ENCODE measurements at places on chromosomes 1 and 21.

- peak; percentile 90 for DNase-seq
Measured at GRCh38 chr21:43598416-43599120, 60.7 kb downstream of the HSF2BP start.

- peak; percentile 84 for DNase-seq
Measured at GRCh38 chr1:173330149-173330951, 123.2 kb upstream of the TNFSF4 start.

GRCh38 chr1:32353431-32353830 is 8.9 kb downstream of the FAM229A start:
- no peak for DNase-seq

DNA sequence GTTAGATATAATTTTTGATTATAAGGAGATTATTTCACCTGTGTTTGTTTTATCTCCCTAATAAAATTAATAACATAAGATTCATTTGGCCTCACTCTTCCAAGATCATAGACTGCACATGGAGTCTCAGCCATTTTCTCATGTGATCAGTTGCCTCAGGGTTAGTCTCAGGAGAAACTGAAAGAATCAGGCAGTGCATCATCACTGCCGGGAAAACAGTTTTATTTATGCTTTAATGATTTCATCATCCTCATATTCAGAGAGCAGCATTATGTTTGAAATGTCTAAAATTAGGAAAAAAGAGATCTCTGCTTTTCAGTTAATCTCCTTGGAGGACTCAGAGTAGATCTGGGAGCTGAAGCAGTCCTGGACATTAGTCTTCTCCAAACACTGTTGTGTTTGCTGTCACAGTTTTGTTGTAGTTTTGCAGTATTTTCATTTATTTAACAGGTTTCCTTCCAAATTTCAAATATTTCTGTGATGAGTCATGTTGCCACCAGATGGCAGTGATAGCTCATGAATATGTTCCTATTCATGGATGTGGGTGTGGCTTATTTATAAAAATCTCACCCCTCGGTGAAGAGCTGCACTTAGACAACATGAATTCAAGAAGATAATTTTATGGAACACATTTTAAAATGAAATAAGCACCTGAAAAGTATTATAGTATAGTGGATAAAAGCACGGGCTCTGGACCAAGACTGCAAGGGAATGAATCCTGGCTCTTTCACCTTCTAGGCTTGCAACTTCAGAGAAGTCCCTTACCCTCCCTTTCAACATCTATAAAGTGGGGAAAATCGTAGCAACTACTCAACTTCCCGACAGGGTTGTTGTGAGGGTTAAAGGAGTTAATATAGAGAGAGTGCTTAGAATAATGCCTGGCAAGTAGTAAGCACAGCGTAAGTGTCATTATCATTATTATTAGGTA is 31.2 kb downstream of the CHD1L start:
- DNase-seq, result peak; percentile 93

DNA sequence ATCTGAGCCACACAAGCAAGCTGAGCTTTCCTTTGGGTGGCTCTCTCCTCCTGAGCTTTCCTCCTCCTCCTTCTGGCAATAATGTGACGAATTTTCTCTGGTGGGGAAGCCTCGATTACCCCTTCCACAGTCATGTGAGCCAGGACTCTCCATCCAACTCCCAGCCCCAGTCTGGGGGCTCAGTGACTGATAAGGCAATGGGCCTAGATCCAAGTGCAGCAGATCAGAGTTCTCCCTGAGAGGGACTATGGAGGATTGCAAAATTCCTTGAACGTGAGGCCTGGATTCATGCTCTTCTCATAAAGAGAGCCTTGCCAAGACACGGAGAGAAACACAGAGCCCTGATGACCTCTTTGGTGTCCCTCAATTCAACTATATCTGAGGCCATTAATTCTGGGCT is 31.3 kb upstream of the TRIM67 start:
- DNase-seq, result no peak

- DNase-seq, result no peak
Measured at GRCh38 chr1:212864201-212864600, 6.1 kb downstream of the FLVCR1 start.

- no peak for DNase-seq
Measured at GRCh38 chr1:117106478-117106877, 15.1 kb downstream of the TRIM45 start.

DNA sequence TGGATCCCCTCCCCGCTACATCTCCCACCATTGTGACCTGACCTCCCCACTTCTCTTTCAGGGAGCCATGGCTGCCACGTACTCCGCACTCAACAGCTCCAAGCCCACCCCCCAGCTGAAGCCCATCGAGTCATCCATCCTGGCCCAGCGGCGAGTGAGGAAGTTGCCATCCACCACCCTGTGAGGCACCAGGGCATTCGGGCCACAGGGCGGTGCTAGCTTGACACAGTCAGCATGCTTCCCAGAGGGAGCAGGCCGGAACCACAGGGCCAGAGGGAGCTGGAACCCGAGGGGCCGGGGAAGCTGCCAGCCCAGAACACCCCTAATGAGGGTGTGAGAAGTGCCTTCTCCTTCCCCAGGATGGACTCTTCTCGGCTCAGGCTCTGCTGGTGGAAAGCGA is 44.5 kb downstream of the RPS6KA1 start:
- DNase-seq, result no peak

- DNase-seq, result no peak
Measured at GRCh38 chr1:47023268-47024140, at the start of gene CYP4X1. Gene CYP4X1 (plus strand): TSS chr1:47023669. CDS start chr1:47023818, 149 bp downstream.

- no peak for DNase-seq
Measured at GRCh38 chr1:100516857-100517256, 21.1 kb upstream of the GPR88 start.

DNA sequence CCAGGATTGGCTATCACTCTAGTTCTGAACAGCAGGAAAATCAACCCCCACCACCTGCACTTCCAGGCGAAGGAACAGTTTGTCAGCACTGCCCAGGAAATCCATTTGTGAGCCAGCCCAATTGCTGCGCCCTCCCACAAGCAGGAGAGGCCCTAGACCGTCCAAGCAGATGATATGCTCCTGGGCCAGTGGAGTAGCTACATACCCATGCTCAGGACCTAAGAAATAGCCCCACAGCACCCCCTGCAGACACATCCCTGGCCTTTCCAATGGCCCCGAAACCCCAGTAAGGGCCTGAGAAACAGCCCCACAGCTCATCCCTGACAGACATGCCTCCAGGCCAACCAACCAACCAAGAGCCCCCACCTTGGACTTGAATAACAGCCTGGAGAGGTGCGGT is 111.5 kb upstream of the ZC3H11B start:
- no peak for DNase-seq

- DNase-seq, result no peak
Measured at GRCh38 chr1:213828867-213829266, 158.9 kb upstream of the PROX1 start.

- DNase-seq, result no peak
Measured at GRCh38 chr1:192698731-192699130, 62.8 kb downstream of the RGS13 start.

- no peak for DNase-seq
Measured at GRCh38 chr1:196970182-196970581, 7.2 kb upstream of the CFHR5 start.

DNA sequence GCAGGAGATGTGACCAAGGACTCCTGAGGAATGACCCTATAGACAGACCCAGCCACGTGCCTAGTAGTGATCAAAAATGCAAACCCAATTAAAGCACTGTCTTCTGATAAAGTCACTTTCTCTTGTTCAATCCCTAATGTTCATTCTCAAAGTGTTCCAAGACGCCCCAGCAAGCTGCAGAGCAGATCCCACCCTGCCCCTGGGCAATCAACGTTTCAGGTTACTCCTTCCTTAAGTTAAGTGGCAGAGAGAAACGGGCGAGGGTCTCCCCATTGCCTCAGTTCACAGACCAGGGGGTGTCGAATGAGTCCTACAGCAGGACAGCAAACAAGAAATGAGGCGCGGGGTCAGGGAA is 699 bp upstream of the RGS2 start:
- no peak for DNase-seq

DNA sequence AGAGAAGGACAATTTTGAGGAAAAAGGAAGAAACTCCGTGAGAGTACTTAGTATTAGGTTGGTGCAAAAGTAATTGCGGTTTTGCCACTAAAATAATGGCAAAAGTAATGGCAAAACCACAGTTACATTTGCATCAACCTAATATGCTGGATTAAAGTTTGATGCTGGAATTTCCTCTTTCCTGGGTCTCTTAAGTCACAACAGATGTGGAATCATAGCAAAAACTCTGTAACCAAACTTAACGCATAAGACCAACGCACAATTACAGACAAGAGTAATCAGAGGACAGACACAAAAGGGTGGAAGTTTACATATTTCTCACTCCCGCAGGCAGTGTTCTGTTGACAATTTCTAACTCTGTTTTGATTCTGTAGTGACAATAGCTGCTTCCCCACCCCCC is 182.4 kb downstream of the BACH1 start:
- peak; percentile 27 for DNase-seq

DNA sequence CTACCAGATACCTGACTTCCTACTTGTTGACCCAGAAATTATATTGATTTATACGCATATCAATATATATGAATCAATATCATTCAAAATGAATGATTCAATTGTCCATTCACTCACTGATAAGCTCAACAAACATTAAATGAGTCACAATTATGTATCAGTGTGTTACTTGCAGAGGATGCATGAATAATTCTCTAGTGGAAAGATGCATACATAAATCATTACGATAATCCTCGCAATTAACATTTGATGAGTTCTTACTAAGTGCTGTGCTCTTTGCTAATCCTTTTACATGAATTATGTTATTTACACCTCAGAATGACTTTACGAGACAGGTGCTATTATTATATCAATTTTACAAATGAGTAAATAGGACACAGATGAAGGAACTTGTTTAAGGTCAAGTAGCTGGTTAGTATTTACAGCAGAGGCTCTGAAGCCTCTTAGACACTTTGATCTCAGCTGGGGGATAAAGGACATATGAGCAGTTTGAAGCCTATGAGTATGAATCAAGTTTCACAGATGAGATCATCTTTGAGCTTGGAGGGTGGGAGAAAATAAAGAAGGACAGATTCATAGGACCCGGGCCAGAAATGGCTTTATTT is 112.8 kb upstream of the ADAMTS5 start:
- no peak for DNase-seq

- DNase-seq, result peak; percentile 64
Measured at GRCh38 chr1:59455206-59455605, 158.3 kb downstream of the FGGY start.

DNA sequence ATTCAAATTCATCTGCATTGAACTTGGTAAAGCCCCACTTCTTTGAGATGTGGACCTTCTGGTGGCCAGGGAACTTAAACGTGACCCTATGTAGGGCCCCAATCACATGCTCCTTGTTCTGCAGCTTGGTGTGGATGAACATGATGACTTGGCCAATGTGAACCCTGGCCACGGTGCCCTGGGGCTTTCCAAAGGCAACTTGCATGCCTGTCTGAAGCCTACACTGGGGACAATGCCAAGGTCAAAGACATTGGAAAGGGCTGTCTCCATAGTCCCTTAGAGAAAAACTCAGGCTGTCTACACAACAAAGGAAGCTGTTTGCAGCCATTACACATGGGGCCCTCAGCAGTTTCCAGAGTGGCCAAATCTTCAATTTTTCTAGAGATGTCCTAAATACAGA is 8.9 kb upstream of the VPS13D start:
- DNase-seq, result peak; percentile 15

- no peak for DNase-seq
Measured at GRCh38 chr21:38802050-38803026, 3.4 kb upstream of the ETS2 start.

DNA sequence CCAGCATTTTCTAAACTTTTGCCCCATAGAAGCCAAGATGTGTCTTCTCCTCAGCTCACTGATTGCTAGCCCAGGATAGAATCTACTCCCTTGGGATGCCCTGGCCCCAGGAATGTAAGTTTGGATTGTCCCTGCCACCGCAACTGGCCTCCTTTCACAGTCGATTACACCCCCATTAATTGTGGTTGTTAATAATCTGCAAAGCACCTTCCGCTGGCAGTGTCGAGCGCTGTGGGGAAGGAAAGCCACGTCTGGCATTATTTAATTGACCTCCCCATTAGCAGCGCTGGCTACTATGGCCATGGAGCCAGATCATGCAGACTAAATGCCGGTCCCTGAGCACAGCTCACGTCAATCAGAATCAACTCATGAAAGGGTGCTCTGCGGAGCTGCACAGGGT is 597.3 kb upstream of the PLXNA2 start:
- DNase-seq, result no peak

DNA sequence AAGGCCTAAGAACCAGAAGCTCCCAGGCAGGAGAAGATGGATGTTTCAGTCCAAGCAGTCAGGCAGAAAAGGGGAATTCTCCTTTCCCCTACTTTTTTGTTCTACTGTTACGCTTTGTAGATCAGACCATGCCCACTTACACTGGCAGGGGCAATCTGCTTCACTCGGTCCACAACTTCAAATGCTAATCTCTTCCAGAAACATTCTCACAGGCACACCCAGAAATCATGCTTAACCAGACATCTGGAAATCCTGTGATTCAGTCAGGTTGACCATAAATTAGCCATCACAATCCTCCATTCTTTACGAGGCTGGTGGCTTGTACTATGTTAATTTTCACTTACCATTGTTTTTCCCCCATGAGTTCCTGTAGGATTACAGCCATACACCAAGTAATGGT is 23.8 kb upstream of the IL10 start:
- no peak for DNase-seq

- DNase-seq, result no peak
Measured at GRCh38 chr1:229032375-229032774, 238.5 kb upstream of the RAB4A start.

GRCh38 chr1:68570871-68571270 is 74.0 kb upstream of the DEPDC1 start:
- DNase-seq, result peak; percentile 38

DNA sequence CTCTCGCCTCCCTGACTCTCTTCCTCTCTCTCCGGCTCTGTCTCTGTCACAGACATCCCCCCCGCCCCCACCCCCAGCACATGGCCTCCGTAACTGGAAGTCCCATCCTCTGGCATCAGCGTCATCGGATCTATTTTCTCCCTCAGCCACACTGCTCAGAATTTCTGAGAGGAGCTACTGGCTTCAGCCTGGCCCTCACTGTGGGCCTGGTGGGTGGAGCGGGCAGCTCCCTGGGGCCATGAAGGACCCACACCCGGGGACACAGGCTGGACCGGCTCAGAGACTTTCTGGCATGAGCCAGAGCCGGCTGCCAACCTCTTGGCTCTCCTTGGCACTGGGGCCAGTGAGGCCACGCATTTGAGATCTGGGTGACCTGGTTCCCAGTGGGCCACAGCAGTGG is 61.2 kb upstream of the CASZ1 start:
- DNase-seq, result no peak

DNA sequence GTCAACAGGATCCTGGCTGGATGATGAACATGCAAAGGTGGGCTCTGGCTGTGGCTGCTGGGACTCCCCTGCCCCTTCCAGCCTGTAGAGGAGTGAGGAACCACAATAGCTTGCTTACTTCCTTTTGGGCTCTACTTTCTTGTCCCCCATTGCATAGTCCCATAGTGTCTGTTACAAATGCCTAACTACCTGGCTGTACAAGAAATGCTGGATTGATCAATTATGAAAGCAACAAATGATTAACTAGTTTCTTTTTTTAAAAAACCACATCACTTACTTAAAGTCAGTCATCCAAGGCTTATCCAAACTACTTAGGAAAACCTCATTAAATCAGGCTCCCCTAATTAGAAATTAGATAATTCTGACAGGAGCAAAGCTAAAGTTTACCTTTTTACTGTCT is 514.1 kb upstream of the PKN2 start:
- no peak for DNase-seq

GRCh38 chr1:10213186-10213705 is 2.9 kb downstream of the KIF1B start:
- DNase-seq, result peak; percentile 21

- DNase-seq, result no peak
Measured at GRCh38 chr1:228863776-228864175, 128.5 kb downstream of the RHOU start.

Data from adipocyte (in vitro differentiated cells).